ENCODE measurements at places on chromosomes 1 and 21. TPM values are rescaled to one million over a fixed set of nuclear protein-coding genes. Genes with fewer than 3 reads are reported as not detected.

DNAJC28 gene
- 2.1 TPM for total RNA-seq

WDR64 gene
- not detected for total RNA-seq

EDARADD gene
- total RNA-seq = 0.89 TPM

OR10K2 gene
- not detected for total RNA-seq

PIK3C2B gene
- total RNA-seq = 50.5 TPM

TADA1 gene
- 9.6 TPM for total RNA-seq

ST6GALNAC5 gene
- total RNA-seq = 16.3 TPM

CDC20 gene
- 2.4 TPM for total RNA-seq

S100A1 gene
- total RNA-seq = 0.71 TPM

ACTL8 gene
- not detected for total RNA-seq

TRNP1 gene
- 15.3 TPM for total RNA-seq

IL10 gene
- 1.4 TPM for total RNA-seq

GPX7 gene
- total RNA-seq = 4.3 TPM

ALX3 gene
- not detected for total RNA-seq

WNT3A gene
- 6.0 TPM for total RNA-seq

ZMYND12 gene
- total RNA-seq = 2.8 TPM

KCNE2 gene
- not detected for total RNA-seq

EXTL1 gene
- 0.24 TPM for total RNA-seq

CC2D1B gene
- total RNA-seq = 44.5 TPM

RIPK4 gene
- total RNA-seq = 8.7 TPM

ACOT11 gene
- total RNA-seq = 5.0 TPM

FAM72D gene
- total RNA-seq = 0.77 TPM

AIRE gene
- not detected for total RNA-seq

GNPAT gene
- total RNA-seq = 36.7 TPM

ZSCAN20 gene
- 5.2 TPM for total RNA-seq

SPRR4 gene
- not detected for total RNA-seq

HSD3B1 gene
- not detected for total RNA-seq

TBX19 gene
- 3.1 TPM for total RNA-seq

GRIK1 gene
- not detected for total RNA-seq

NUF2 gene
- total RNA-seq = 0.92 TPM

LCE6A gene
- total RNA-seq = not detected

UBE2U gene
- total RNA-seq = not detected

INKA2 gene
- total RNA-seq = 14.7 TPM

KPRP gene
- not detected for total RNA-seq

MTR gene
- 35.7 TPM for total RNA-seq

UQCRH gene
- 157 TPM for total RNA-seq

NOTCH2 gene
- total RNA-seq = 101 TPM

BMP8B gene
- 1.7 TPM for total RNA-seq

KPNA6 gene
- total RNA-seq = 57.1 TPM

ZFP69B gene
- total RNA-seq = 1.3 TPM

GJA5 gene
- 44.5 TPM for total RNA-seq

CDCA8 gene
- 1.7 TPM for total RNA-seq

PRAMEF20 gene
- total RNA-seq = not detected

STK40 gene
- total RNA-seq = 74.2 TPM

CCDC30 gene
- 10.2 TPM for total RNA-seq

C8B gene
- 1.2 TPM for total RNA-seq

PODN gene
- total RNA-seq = 64.0 TPM

VCAM1 gene
- 5.5 TPM for total RNA-seq

NLRP3 gene
- 3.5 TPM for total RNA-seq

OR2L2 gene
- not detected for total RNA-seq

KCNN3 gene
- total RNA-seq = 4.4 TPM
